GM12865 (cell line): ENCODE measurements at places on chromosomes 6 and 20.

DNA sequence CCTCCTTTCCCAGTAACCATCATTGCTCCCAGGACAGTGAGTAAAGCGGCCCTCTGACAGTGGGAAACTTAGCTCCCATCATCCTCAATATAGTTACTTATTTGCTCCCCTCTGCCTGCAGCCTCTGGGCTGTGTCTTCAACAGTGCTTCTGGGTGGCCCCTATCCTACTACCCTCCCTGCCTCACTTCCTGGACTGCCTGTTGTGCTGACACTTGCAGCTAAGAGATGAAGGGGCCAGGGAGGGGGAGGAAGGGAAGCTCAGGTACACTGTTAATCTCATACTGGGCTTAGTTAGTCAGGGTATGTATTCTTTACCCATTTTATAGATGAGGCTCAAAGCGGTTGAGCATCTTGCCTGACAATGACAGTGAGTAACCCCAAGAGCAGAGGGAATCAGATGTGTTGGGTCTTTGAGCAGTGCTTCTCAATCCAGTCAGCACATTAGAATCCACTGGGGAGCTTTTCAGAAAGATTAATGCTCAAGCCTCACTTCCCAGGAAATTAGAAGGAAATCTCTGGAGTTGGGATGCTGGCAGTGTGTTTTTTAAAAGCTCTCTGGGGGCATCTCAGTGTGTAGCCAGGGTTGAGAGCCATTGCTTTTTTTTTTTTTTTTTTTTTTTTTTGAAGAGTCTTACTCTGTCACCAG lies 27.1 kb upstream of the KCNK5 start:
- no peak for DNase-seq

- no peak for DNase-seq
Measured at GRCh38 chr6:129521946-129522345, 188.0 kb downstream of the ARHGAP18 start.

DNA sequence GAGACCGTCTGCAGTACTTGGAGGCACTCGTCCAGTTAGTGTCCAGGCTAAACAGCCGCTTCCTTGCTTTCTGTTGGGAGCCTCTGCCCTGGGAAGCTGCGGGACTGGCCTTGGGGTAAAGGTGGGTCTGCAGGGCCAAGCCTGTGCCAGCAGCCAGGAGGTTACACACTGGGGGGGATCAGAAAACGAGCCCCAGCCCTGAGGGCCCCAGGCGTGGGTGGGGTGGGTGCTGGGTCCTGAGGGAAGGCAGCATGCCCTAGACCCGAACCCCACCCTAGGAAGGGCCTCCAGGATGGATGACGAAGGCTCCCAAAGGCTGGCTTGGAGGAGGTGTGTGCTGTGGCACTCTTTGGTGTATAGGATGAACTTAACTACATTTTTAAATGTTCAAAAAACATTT lies 335.2 kb downstream of the ZFAND3 start:
- DNase-seq: no peak

- peak; percentile 71 for DNase-seq
Measured at GRCh38 chr6:83536034-83536646, 23.8 kb downstream of the PRSS35 start.

- DNase-seq: no peak
Measured at GRCh38 chr6:109024784-109025183, 69.9 kb downstream of the SESN1 start.

- DNase-seq: no peak
Measured at GRCh38 chr6:161057103-161058091, 65.8 kb downstream of the MAP3K4 start.

DNA sequence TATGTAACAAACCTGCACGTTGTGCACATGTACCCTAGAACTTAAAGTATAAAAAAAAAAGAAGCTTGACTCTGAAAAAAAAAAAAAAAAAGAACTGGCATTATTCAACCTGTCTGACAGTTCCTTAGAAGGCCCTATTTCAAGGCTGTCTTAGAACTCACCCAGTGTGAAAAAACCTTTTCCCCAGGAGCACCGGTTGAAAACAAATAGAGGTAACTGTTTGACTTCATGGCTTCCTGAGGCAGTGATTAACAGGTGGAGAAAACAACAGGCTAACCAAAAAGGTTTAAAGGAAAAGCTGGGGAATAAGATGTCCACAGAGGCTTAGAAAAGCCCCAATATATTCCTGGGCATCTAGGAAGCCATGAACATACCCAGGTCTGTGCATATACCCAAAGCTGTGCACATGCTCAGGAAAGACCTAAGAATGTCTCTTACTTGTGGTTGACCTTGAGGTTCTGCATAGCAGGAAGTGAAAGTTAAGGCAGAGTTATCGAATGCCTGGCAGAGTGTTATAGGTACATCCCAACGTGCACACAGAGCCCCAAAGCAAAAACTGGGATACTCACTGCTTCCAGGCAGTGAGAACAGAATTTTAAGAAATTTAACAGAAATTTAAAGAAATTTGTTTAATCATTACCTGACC lies 7.0 kb downstream of the UQCC1 start:
- peak; percentile 71 for DNase-seq

DNA sequence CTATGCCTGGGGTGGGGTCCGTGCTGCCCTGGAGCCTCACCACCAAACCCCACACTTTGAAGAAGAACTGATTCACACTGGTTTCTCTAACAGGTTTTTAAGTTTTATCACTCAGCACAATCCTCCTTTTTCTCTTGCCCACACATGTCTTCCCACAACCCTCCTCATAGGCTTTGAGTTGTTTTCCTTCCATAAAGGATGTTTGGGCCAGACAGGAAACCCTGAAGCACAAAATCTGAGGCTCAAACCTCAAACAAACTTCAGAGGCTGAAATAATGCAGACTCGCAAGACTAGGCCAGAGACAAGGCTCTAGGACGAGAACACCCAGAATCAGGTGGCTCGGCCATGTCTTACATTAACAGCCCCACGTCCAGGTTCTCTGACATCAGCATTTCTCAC lies 35.3 kb downstream of the EZR start:
- DNase-seq: no peak
